ENCODE measurements at places on chromosomes 5 and 9.

DNA sequence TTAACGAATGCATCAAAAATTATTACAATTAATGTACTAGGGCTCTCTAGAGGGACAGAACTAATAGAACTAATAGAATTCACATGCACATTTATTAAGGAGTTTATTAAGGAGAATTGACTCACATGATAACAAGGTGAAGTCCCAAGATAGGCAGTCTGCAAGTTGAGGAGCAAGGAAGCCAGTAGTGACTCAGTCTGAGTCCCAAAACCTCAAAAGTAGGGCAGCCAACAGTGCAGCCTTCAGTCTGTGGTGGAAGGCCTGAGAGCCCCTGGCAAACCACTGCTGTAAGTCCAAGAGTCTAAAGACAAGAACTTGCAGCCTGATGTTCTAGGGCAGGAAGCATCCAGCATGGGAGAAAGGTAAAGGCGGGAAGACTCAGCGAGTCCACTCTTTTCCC, 633.8 kb downstream of the SEMA5A start:
- no peak for DNase-seq

DNA sequence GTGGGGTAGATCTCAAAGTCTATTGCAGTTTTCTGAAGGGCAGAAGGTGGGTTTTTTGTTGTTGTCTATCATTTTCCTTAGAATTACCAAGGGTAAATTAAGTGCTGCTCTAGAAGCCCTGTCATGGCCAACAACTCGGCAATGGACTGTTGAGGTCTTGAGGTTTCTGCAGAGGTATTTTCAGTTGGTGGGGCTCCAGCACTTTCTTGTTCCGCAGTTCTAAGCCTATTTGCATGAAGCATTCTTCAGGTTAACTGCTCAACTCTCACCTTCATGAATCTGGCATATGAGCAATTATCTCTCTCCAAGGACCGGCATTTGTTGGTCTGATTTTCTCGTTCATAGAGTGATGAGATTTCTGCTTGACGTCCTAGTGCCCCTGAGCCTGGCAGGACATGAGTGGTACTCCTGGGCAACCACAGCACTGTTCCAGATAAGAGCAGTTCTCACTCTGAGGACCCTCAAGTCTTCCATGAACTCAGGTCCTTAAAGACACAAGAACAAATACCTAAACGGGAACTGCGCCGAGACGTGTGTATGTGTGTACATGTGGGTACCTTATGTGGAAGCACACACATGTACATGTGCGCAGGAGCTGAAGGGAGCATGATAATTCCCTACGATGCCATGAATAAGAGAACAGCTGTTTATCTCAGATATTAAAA, 544.5 kb downstream of the CSNK1G3 start:
- DNase-seq: no peak

DNA sequence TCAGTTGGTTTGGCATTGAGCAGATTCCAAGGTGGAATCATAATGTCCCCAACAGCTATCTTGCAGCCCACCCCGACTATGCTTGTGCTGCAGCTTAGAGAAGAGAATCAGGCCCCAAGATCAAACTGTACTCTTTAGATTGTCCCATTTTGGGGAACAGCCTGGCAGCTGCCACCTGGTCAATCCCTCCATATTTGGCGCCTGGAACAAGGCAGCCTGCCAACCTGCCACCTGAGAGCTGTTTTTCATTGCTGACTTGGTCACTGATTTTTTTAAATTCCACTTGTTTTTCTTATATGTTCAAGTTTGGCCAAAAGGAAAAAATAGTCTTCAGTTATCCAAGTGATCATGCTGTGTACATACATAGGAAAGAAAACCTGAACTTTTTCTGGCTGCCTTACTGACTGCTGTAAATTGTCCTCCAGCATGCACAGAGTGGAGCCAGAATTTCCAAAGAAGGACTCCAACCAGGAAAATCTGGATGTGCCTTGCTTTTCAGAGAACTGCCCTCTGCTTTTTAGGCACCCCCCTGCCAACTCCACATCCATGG, 504.2 kb downstream of the ENC1 start:
- DNase-seq: no peak

GRCh38 chr9:90009447-90009846, 404.6 kb downstream of the GADD45G start:
- DNase-seq: no peak

- no peak for DNase-seq
These were observed 32.3 kb upstream of the NPM1 start for GRCh38 chr5:171355302-171355724.

GRCh38 chr5:54309691-54310432, 511 bp downstream of the ARL15 start:
- DNase-seq: peak; percentile 25

DNA sequence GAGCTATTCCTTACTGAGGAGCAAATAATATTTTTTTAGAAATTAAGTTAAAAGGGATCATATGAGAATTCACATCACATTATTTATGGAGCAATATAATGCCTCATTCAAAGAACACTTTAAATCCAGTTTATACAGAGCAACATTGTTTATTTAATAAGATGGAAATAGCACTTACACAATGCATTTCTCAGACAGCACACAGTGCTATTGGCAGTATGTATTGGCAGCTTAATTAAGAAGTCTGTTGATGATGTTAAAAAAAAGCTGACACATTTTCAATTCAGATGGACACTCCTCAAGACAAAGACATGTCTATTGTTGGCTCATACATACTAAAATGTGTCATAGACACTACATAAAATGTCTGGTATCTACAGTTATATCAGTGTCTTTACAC, 171.3 kb downstream of the NR2F1-AS1 start:
- no peak for DNase-seq

GRCh38 chr9:117416856-117417255, 2.0 kb upstream of the ASTN2 start:
- DNase-seq: no peak

GRCh38 chr5:138109463-138110265, 25.8 kb downstream of the WNT8A start:
- DNase-seq: no peak

- DNase-seq: no peak
These were observed 179.7 kb upstream of the ANKRD55 start for GRCh38 chr5:56412601-56413379.

DNA sequence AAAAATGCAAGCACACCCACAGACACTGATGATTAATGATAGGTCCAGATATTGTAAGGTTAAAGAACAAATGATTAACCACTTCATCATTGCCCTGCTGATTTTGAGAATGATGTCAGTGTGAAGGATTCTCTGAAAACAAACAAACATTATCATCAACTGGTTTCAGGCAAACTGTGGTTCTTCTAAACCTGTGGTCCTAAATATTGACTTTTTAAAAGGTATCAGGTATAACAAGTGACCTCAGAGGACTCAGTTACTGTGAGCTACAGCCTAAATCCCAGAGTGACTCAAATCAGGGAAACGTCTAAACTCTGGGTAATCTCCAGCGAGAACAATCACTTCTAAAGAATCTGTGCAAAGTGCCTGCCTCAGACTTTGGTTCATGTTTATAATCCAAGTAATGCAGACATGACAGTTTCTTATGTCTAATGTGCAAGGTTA, 172.3 kb upstream of the CDH6 start:
- no peak for DNase-seq

- no peak for DNase-seq
These were observed 112.9 kb downstream of the MTX3 start for GRCh38 chr5:79878136-79878679.

GRCh38 chr9:85484235-85484634, 257.5 kb downstream of the AGTPBP1 start:
- DNase-seq: no peak

- DNase-seq: no peak
These were observed 1037.3 kb upstream of the WWC1 start for GRCh38 chr5:167254132-167254531.

DNA sequence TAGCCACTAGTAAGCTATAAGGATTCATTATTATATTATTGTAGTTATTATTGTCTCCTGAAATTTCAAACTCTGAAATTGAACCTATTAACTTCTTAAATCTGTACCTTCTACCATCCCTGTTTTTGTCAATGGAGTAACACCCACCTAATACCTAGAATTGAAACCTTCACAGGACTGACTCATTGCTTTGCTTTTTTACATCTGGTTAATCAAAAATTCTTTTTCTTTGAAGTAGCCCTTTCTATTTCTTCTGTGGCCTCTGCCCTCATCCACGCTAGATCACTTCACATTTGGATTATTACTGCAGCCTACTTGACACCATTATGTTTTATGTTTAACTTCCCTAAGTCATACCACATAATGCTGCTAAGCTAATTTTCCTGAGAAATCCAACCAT, 35.6 kb downstream of the RBM27 start:
- DNase-seq: no peak

DNA sequence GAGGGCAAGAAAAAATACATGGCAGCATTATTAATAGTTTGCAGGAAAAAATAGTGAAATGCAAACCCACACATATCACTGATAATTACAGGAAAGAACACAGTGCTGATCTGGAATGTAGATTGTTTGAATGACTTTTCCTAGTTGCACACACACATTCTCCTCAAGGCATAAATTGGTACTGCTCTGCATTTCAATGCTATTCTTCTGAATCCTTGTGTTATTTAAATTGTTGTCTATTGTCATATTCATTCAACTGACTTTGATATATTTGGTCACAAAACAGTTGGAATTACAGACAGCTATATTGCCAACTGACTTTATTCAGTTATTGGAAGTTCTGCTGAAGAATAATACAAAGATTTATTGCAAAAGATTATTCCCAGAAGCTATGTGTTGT, 139.5 kb downstream of the CDH10 start:
- DNase-seq: no peak

DNA sequence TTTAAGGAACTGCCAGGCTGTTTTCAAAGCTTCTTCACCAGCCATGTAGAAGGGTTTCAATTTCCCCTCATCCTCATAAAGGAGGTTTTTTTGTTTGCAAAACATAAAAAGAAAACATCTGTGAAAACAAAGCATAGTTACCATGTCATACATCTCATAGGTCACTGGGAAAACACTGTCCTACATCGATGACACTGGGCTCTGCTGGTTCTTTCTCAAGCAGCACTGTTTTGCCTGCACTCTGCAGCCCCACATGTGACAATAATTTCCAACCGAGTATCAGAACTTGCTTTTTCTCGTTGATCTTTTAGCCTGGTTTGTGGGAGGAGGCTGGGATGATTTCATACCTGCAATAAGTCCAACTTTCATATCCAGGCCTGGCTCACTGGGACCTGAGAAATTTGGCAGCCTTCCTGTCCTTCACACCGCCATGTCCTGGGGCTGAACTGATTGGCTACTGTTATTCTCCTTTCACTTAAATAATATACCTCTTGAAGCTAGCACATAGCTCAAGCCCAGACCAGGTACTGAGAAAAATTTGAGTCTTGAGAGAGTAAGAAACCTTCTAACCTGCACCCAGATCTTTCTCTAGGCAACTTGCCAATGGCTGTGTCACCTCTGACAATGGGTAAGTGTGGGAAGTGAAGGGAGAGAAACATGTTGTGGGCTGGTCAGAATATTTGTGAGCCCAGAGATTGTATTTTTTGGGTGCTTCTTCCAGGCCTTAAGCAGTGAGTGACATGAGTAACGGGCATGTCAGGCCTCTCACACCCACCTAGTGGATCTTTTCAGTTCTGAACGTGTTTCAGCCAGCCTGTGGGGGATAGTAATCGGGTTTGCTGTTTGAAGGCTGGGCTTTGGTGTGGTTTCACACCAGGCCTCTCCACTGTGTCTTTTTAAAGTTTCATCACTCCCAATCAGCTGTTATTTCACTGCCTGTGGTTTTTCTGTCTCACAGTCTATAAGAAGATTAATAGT, 502.8 kb downstream of the NTRK2 start:
- no peak for DNase-seq

DNA sequence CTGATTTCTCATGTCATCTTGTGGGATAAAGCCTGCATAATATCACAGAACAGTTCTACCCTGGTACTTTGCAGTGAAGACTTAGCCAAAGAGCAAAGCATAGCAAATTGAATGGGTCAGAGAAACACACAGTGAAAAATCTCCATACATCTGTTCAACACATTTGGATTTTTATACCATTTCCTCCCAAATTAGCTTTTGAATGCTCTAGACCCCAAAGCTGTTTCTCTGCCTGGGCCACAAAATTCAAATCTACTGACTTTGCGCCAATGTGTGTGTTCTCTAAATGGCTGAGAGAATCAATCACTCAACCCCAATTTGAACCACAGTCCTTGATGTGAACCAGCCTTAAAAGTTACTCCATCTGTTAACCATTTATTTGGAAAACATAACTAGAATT, 236.9 kb upstream of the NFIL3 start:
- no peak for DNase-seq

- DNase-seq: no peak
These were observed 136.1 kb upstream of the DMAC1 start for GRCh38 chr9:7935681-7936080.

DNA sequence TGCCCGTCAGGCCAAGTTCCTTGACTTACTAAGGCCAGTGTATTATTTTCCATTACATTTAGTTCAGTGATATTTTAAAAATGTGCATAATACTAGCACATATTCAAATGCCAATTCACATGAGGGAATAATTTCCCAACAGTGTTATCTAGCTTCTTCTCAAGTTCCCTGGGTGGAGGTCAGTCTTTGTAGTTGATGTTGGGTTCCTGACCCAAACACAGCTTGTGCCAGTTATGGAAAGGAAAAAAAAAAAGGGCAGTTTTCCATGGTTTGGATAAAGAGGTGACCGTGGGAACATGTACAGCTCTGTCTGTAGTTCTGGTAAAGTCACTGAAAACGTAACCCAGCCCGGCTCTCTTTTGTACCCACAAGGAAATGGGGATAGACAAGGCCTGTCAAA, 11.5 kb upstream of the PTPN3 start:
- no peak for DNase-seq

DNA sequence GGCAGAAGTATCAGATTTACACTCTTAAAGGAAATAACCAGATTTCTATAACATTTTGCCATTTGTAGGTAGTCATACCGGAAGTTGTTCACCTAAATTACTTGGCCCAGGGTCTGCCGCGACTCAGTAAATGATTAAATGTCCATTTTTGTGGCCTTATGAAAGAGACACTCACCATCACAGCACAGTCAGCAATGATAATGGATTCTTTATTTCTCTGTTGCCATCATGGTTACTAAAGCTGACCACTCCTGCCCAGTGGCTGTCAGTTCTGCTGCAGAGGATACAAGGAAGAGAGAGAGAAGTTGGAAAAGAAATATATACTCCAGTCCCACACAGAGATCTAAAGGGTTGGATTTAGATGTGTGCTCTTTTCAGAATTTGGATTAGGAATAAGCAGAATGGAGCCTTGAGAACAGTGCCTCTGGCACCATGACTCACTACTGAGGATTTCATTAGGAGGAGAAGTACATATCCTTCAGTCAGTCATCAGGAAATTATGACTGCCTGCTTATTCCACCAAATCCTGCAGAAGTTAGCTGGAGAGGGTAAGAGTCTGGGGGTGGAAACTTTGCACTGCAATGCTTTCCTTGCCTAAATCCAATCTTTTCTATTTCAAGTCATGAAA, 72.8 kb upstream of the EFNA5 start:
- no peak for DNase-seq

Measured in activated T-cell treated with anti-CD3 and anti-CD28 coated beads for 1 hour (primary cell).